Epithelial cell of alveolus of lung (primary cell): ENCODE measurements at places on chromosomes 3 and 15. TPM values are rescaled to one million over a fixed set of nuclear protein-coding genes. Genes with fewer than 3 reads are reported as not detected.

The ARGFX gene
- total RNA-seq = not detected in 2 replicates

The BFSP2 gene
- not detected in 2 replicates for total RNA-seq

The GLDN gene
- 0.08 and 2.1 TPM in 2 replicates for total RNA-seq

The TRH gene
- not detected in 2 replicates for total RNA-seq

The MYLK gene
- total RNA-seq = 60.5 and 110 TPM in 2 replicates

The PRTG gene
- 1.6 and 4.7 TPM in 2 replicates for total RNA-seq

The ISY1 gene
- total RNA-seq = 24.4 and 27.5 TPM in 2 replicates
